ENCODE measurements at places on chromosomes 2 and 18.

- no peaks in the 10 kb centered on the region for H3K27me3 ChIP-seq
- H3K4me1 ChIP-seq, result no peaks in the 10 kb centered on the region
- H3K27ac ChIP-seq, result no peak overlapping the region
- no peak for DNase-seq
- no peak overlapping the region for H3K4me3 ChIP-seq
Measured at GRCh38 chr18:75638776-75639471, 211.4 kb upstream of the SMIM21 start.

DNA sequence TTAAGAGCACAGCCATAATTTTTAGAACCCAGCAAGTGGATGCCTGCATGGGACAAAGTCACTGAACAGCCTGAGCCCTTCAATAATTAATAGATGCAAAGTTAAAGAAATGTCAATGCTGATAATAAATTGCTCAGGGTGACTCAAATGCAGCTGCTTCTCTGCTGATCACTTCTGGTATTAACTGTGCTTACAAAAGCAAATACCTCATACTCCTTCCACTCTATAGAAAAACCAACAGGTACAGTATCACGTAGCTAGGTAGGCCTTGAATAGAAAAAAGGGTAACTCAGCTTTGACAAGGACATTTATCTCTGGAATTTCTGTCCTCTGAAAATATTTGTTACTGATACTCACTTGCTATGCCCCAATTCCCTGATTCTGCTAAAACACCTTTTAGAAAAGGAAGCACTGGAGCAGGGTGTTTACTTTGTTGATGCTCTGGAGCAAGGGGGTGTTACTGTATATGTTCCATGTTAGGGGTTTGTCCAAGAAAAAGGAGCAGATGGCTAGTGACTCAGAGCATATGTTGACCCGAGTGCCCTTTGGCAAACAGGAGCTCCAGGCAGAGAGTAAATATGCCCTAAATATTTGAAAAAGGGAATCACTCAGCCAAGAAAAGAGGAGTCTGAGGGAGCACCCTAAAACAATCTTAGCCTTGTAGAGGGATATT lies 59.1 kb upstream of the RTN4 start:
- DNase-seq, result no peak
- H3K27ac ChIP-seq, result no peak overlapping the region
- no peak overlapping the region for H3K4me3 ChIP-seq
- H3K27me3 ChIP-seq, result no peaks in the 10 kb centered on the region
- peaks cover 51% of the 10 kb centered on the region for H3K4me1 ChIP-seq

- no peak for DNase-seq
- H3K27ac ChIP-seq, result no peak overlapping the region
- no peaks in the 10 kb centered on the region for H3K27me3 ChIP-seq
- H3K4me1 ChIP-seq, result no peaks in the 10 kb centered on the region
- H3K4me3 ChIP-seq, result no peak overlapping the region
- no peaks in the 10 kb centered on the region for H3K36me3 ChIP-seq
Measured at GRCh38 chr2:39128919-39129391, 8.1 kb upstream of the SOS1 start.

DNA sequence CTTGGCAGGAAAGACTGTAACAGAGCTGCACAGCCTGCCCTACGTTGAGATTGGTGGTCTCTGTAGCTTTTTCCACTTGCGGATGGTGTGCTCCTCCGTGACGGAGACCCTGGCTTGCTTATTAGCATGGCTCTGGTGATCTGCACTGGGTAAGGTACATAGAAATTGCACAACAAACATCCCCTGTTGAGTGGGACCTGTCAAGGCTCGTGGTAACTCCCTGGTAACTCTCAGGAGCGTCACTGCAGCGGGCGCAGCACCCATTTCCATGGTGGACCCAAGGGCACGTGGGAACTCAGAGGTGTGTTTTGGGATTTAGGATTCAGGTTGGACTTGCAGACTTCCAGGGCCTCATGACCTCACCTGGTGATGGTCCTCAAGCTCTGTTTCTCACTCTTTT lies 1.1 kb downstream of the TRAF3IP1 start:
- no peaks in the 10 kb centered on the region for H3K27me3 ChIP-seq
- H3K4me1 ChIP-seq, result peaks cover 10% of the 10 kb centered on the region
- peak overlapping the region; percentile 50 for H3K4me3 ChIP-seq
- no peak overlapping the region for H3K27ac ChIP-seq
- no peak for DNase-seq

- H3K27ac ChIP-seq, result no peak overlapping the region
- 0 out of 2 replicates have a peak, but pooled peaks cover 5% of the 10 kb centered on the region for H3K36me3 ChIP-seq
- no peak for DNase-seq
Measured at GRCh38 chr2:26270373-26270772, 25.6 kb downstream of the HADHB start.

DNA sequence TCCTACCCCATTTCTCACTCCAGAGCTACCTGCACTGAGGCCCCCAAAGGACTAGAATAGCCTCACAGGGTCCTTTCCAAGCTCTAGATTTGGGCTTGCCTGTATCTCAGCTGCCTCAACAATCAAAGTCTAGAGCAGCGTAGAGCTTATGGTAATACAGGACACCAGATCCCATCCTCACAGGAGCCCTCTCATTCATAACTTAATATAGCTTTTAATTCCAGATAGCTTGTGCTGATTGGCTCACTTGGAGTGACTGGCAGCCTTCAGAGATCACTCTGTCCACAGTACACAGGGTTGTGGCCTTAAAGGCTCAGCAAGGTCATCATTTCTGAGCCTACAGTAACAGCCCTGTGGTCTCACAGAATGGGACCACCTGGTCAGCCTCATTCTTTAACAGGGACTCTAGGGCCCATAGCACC lies 51.4 kb downstream of the ZFP36L2 start:
- no peak for DNase-seq
- no peak overlapping the region for H3K27ac ChIP-seq
- H3K27me3 ChIP-seq, result no peaks in the 10 kb centered on the region

All from HCT116 (cell line).